Pericardium fibroblast (primary cell): ENCODE measurements at places on chromosomes 1 and 21. TPM values are rescaled to one million over a fixed set of nuclear protein-coding genes. Genes with fewer than 3 reads are reported as not detected.

Gene OR2L5
- not detected in 2 replicates for total RNA-seq

Gene TMEM52
- 1.3 TPM in 1 of 2 replicates, not detected in the other for total RNA-seq

Gene RNF207
- total RNA-seq = 3.7 and 8.2 TPM in 2 replicates

Gene C1orf87
- total RNA-seq = not detected in 2 replicates

Gene MEF2D
- total RNA-seq = 15.8 and 27.2 TPM in 2 replicates

Gene FLG2
- total RNA-seq = not detected in 2 replicates

Gene RGS13
- not detected in 2 replicates for total RNA-seq

Gene PMF1
- 42.0 and 46.9 TPM in 2 replicates for total RNA-seq

Gene CFHR3
- total RNA-seq = not detected in 2 replicates

Gene MCOLN3
- total RNA-seq = not detected in 2 replicates

Gene FCRL6
- total RNA-seq = not detected in 2 replicates

Gene UTS2
- not detected in 2 replicates for total RNA-seq

Gene PARS2
- total RNA-seq = 6.6 and 7.6 TPM in 2 replicates

Gene MIXL1
- not detected in 2 replicates for total RNA-seq

Gene ZBTB37
- total RNA-seq = 2.3 and 4.5 TPM in 2 replicates

Gene KIF26B
- 11.6 and 12.4 TPM in 2 replicates for total RNA-seq

Gene FMO1
- total RNA-seq = 4.4 and 25.3 TPM in 2 replicates

Gene GRIK1
- not detected in 2 replicates for total RNA-seq
